Endothelial cell (in vitro differentiated cells): ENCODE measurements at places on chromosomes 1 and 21. TPM values are rescaled to one million over a fixed set of nuclear protein-coding genes. Genes with fewer than 3 reads are reported as not detected.

The BCAN gene
- 0.46 TPM for total RNA-seq

The OR2AK2 gene
- not detected for total RNA-seq

The GBP7 gene
- 0.69 TPM for total RNA-seq

The NES gene
- 111 TPM for total RNA-seq

The DNALI1 gene
- 13.0 TPM for total RNA-seq

The CA6 gene
- 2.5 TPM for total RNA-seq

The DCDC2B gene
- total RNA-seq = not detected

The HOOK1 gene
- 8.2 TPM for total RNA-seq

The LCE1B gene
- not detected for total RNA-seq
